Cerebellar nuclear complex (tissue), 1 donor: ENCODE measurements at places on chromosomes 1 and 21.

- no peak for DNase-seq
These were observed 6.3 kb downstream of the RCAN3 start for GRCh38 chr1:24508911-24509310.

DNA sequence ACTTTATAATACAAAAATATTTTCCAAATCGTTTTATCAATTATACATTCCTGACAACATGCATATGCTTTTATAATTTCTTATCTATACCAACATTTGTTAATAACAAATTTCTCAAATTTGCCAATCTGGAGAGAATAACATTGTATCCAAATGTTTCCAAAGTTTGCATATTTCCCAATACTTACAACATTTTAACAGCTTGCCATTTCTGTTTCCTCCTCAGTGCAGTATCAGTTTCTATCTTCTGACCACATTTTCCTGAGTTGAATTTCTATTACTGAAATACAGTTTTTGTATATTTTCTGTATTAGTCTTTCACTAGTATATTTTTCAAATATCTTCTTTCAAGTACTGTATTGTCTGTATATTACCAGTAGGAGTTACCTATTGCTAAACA lies 1594.3 kb downstream of the PLA2G4A start:
- no peak for DNase-seq

GRCh38 chr1:40318970-40319621 lies 2.0 kb upstream of the COL9A2 start:
- no peak for DNase-seq

DNA sequence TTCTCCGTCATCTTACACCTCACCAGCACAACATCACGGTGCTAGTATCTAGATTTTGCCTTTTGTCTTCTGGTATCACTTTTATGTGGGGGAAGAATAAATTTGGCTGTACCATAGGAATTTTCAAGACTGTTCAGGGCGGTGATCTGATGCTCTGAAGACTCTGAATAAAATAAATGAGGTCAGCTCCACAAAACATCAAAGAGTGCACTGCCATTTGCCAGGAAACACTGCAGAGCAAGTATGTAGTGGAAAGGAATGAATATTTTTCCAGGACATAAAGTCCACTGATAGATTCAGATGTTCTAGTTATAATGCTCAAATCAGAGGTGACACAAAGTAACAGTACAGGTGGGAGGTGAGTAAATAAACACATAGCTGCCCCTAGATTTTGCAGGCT lies 56.3 kb downstream of the ZP4 start:
- DNase-seq, result no peak

- DNase-seq, result no peak
These were observed 34.4 kb upstream of the TENT5C start for GRCh38 chr1:117571496-117571895.

DNA sequence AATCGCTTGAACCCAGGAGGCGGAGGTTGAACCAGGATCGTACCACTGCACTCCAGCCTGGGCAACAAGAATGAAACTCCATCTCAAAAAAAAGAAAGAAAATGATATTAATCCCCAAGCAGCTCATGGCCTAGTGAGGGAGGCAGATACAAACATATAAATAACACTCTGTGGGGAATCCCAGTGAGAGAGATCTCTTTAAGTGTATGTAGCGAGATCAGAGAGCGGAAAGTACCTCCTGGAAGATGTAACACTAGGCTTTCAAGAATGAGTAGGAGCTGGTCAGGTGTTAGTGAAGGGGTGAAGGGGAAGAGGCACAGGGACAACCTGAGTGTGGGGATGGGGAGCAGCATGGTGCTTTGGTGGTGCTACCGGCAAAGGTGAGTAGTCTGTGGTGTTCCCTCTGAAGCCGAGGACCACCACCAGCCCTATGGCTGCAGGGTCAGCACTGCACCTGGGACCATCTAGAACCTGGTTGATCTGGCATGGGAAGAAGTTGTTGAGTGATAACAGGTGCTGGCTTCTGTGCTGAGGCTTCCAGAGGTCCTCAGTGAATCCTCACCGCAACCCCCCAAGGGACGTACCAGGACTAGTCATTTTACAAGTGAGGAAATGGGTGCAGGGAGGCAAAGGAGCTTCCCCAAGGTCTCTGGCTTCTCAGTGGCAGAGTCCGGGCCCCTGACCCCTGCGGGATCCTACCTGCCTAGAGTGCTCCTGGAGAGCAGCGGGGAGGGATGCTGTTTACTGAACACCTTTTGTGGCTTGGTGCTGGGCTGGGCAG lies 367.6 kb upstream of the VAMP3 start:
- DNase-seq, result no peak

DNA sequence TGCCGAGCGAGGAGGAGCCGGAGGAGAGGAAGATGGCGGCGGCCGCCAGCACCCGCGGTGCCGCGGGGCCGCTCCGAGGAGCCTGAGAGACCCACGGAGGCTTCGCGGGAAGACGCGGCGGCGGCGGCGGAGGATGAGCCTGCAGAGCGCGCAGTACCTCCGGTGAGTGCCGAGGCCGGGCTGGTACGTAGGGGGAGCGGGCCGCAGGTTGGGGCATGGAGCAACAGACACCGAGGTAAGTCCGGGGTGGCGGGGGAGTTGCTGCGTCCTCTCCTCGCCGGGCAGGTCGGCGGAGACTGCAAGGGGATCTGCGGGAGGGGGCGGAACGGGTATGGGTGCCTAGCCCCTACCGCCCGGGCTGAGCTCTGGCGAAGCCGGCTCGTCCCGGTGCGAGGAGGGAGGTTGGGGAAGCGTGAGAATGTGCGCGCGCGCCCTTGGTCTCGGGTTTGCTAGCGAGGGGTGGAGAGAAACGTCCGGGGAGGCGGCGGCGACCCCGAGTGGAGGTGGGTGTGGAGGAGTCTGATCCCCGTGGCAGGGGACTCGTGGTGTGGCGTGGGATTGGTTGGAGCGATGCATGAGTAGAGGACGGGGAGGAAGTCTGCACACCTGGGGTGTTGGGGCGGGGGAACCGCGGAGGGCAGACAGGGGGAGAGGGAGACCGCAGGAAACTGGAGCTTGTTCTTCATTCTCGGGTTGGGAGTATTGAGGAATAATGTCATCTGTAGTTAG lies at the start of gene SMG7:
Gene SMG7 (plus strand): TSS at position 12 of the 729 bp plus-strand sequence. CDS start 122 bp downstream, at position 134.
- peak; percentile 23 for DNase-seq

GRCh38 chr1:198185759-198186158 lies 29.0 kb downstream of the NEK7 start:
- no peak for DNase-seq

DNA sequence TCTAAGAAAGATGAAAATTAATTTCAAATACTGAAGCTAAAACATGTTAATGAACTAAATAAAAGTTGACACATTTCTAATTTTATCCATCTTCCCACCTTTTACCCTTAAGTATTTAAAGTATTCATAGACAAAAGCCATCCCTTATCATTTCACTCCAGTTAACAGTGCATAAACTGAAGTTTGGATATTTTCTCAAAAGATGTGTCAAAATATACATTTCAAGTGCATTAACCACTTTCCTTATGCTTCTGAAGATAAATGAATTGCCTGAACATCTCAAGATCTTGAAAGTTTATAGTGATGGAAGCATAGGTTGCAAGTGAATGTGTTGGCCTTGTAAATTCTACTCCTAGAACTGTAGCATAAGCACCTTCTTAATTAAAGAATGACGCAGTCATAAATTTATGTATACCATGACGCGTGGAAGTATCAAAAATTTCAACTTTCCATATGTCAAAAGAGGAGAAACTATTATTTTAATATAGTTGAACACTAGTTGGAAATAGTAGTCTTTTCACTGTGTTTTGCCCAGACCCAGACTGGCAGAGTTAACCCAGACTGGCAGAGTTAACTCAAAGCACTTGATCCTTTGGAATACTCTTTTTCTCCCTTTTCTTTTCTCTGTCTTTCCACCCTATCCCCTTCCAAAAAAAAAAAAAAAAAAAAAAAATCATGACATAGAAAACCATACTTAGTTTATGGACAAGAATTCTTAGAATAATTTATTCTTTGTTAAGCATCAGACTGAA lies 282.6 kb upstream of the C1orf105 start:
- DNase-seq, result no peak

DNA sequence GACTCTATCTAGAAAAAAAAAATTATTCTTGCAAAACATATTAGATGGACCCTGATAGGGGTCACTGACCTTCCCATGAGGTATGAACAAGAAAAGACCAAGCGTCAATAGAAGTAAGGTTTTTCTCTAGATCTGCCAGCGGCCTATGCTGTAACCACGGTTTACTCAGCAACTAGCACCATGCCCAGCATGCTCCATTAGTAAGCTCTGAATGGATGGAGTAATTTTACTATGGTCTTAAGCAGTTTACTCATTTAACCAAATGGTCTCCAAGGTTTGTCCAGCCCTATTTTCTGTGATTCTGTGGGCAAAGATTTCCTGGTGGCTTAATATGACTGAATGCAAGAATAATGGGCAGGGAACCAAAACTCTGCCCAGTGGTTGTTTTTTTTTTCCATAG lies 113.9 kb downstream of the ADSS2 start:
- no peak for DNase-seq
